ENCODE measurements at places on chromosomes 3 and 15.

DNA sequence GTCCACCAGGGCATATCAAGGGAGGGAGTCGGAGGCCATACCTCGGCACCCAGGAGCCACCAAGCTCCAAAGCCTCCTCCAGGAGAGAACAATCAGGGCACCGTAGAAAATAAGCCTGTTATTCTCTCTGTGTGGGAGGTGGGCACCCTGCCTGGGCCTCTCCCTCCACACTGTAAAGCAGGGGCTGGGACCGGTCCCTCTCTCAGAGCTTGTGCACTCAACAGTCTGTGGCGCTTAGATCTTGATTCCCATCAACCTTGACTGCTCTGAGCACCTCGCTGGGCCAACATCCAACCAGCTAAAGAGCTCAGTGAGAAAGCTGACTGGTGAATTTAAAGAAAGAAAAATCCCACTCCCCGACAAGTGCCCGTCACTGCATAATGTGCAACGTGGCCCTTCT, 53.0 kb downstream of the PCSK6 start:
- no peak for DNase-seq

DNA sequence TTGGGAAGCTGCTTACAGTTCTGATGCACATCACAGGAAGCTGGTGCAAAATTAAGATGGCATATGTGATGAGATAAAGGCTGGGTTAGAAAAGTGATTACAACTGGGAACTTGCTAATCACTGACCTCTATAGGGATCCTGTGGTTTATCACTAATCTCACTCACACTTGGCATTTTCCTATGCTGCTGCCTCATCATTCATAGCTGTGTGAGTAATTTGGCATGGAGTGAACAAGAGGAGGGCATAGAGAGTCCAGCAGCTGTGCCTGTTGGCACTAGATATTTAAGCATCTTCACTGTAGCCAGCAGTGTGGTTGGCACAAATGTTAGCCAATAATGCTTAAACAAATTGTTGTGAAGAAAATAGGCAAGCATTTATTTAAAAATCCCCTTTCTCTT, 217.7 kb upstream of the CGNL1 start:
- DNase-seq = no peak

DNA sequence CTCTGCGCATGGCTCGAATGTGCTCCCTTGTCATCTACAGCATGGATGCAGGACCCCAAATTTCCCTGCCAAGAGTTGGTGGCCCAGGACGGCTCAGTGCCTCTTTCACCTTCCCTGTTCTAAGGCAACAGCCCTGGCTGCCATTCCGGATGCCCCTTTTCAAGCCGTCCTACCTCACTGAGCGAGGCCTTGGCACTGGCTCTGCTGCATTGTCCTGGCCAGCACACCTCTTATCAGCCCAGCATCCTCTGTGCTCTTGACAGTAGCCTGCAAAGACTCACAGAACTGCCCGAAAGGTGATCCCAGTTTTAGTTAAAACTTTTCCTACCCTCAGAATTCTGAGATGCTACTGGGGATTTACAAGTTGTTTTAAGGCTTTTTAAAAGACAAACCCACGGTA, 122.0 kb downstream of the MECOM start:
- no peak for DNase-seq

GRCh38 chr15:72685301-72685924, 569 bp downstream of the HIGD2B start:
- no peak for DNase-seq

- no peak for DNase-seq
Measured at GRCh38 chr15:40285554-40286011, 2.7 kb upstream of the ANKRD63 start.

- DNase-seq = no peak
Measured at GRCh38 chr3:11542551-11542950, 101.2 kb downstream of the VGLL4 start.

DNA sequence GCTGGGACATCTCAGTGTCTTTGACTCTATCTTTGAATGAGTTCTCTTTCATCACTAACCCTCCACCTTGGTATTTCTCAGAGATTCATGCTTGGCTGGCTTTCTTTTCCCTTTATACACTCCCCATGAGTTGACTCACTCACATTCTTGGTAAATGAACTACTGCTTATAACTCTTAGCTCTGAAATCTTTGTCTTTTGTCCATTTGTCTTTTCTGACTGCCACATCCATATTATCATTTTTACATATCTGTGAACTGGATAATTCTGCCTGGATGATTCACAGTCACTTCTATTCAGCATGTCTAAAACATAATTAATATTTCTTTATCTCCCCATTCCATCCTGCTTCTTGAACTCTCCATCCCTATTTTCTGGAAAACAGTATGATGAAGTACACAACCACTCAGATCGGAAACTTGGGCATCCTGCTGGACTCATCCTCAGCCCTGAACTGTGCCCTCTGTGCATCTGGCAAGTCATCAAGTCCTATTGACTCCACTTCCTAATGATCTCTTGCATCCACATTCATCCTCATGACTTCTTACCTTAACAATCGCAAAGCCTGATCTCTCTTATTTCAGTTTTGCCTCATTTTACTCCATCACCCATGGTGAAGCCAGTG, 66.9 kb downstream of the KCNAB1 start:
- DNase-seq = no peak

DNA sequence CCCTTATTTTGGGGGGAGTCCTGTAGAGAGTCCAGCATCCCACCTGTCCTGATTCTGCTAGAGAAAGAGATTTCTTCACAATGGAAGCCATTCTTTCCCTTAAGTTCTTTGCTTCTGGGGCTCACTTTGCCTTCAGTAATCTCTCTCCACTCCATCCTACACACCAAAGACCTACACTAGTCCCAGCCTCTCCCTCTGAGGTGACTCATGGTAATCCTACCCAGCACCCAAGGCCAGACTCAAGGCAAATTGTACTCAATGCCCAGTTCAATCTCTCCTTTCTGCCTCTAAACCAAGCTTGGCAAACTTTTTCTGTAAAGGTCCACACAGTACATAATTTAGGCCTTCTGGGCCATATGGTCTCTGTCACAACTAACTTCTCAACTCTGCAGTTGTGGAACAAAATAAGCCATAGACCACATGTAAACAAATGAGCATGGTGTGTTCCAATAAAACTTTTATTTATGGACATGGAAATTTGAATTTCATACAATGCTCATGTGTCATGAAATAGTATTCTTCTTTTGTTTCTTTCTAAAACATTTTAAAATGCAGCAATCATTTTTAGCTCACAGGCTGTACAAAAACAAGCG, 72.5 kb downstream of the MRPL46 start:
- no peak for DNase-seq

DNA sequence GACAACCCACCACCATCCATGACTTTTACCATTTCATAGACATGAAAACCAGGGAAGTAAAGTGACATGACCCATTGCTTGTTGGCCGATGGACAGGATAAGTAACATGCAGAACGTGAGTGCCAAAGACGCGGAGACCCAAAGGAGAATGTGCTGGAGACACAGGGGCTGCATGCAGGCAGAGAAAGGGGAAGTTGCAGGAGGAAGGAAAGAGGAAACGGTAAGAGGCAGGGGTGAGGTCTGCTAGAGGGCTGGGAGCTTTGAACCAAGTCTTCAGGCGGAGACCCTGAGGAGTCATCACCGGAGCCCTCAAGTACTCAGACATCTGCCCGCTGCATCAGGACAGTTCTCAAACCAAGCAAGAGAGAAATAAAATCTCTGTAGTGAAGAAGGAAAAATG, 34.9 kb downstream of the MAGEF1 start:
- DNase-seq = no peak

DNA sequence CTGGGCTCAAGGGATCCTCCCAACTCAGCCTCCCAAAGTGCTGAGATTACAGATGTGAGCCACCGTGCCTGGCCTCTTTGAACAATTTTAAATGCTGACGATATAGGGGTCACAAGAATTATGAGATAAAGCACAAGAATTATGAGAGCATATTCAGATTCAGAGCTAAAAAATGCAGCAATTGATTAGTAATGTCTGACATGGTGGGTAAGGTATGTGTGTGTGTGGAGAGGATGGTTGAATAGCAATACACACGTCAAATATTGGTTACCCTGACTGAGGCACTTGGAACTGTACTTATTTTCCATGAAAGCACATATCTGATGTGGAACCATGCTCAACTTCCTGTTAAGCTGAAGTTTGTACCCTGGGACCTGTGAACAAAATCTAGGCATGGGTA, 115.6 kb downstream of the EOMES start:
- DNase-seq = no peak

- DNase-seq = no peak
Measured at GRCh38 chr3:2923390-2923789, 186.8 kb downstream of the IL5RA start.

- no peak for DNase-seq
Measured at GRCh38 chr15:63232943-63233342, 43.5 kb downstream of the RAB8B start.

DNA sequence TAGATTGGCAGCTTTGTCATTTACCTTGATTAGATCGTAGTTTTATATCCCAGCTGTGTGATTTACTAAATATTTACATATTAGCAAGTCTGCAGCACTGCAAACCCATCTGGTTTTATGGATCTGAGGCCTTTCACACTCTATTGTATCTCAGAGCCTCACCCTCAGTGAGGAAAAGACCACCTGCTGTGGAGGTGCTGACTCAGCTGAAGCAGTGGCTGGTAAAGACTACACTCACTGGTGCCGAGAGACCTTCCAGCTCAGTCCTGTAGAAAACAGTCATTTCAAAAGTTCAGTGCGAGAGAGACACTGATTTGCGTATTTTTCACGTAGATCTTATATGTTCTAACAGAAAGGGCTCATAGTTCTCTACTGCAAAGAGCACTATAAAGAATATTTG, 307.8 kb upstream of the TPM1 start:
- DNase-seq = no peak

GRCh38 chr3:30760040-30760695, 134.3 kb downstream of the GADL1 start:
- DNase-seq = no peak

GRCh38 chr15:75636026-75636425, 4.0 kb downstream of the IMP3 start:
- DNase-seq = no peak

GRCh38 chr3:11609481-11609880, 34.2 kb downstream of the VGLL4 start:
- no peak for DNase-seq

GRCh38 chr15:89848970-89849292, 34.3 kb upstream of the ANPEP start:
- DNase-seq = no peak

- DNase-seq = no peak
Measured at GRCh38 chr3:74106925-74107324, 482.2 kb upstream of the PDZRN3 start.

DNA sequence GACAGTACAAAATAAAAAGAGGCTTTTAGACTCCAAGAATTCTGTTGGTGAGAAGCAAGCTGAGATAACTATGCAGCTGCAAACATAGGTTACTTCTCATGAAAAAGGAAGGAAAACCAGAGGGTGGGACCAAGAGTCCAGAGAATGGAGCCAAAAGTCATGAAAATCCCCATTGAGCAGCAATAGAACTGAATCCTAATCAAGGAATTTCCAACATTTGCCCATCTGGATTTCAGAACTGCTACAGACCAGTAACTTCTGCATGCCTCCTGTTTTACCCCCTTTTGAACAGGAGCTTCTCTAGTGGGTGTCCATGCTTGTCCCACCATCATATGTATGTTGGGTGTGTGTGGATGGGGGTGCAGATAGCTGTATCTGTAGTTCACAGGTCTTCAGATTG, 33.6 kb upstream of the BNC1 start:
- no peak for DNase-seq

DNA sequence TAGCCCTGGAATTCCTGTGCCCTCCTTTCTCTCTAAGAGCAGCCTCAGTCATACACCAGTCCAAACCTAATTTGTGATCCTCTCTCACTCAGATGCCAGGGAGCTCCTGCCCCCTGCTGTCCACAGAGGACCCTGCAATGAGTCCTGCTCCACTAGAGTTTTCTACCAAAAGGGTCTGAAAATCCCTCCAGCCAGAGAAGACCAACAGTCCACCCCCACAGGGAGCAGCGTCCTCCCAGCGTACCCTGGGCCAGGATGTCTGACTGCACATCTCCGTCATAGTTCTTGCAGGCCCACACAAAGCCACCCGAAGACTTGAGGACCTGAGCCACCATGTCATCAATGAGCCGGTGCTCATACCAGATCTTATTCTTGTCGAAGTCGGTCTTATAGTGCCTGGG, 15.4 kb downstream of the IDH2 start:
- no peak for DNase-seq

DNA sequence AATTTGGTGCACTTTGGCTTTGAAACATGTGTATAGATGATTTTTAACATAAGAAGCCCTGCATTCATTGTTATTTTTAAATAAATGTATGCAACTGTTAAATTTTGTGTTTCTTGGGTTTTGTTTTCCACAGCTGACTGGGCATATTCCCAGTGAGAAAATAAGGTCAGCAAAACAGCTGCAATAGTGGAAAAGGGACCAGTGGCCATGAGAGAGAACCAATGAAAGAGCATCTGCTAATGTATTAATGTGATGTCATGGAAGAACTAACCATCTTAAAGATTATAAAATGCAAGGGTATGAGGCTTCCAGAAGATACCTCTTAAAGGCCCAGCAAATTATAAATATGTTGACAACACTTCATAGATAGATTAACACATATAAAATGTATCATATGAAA, 31.0 kb upstream of the KBTBD12 start:
- no peak for DNase-seq

GRCh38 chr15:62087671-62088352, 21.0 kb downstream of the C2CD4A start:
- DNase-seq = no peak

GRCh38 chr3:13552857-13553652, 4.1 kb downstream of the FBLN2 start:
- no peak for DNase-seq

- no peak for DNase-seq
Measured at GRCh38 chr3:179981646-179982045, 55.1 kb downstream of the PEX5L start.

GRCh38 chr3:186538779-186539178, 5.4 kb downstream of the CRYGS start:
- DNase-seq = no peak

GRCh38 chr3:9012521-9012920, 49.2 kb upstream of the RAD18 start:
- DNase-seq = no peak

- no peak for DNase-seq
Measured at GRCh38 chr15:49270541-49271421, 100.7 kb downstream of the GALK2 start.

GRCh38 chr3:177692304-177692975, 495.2 kb upstream of the TBL1XR1 start:
- DNase-seq = no peak

- no peak for DNase-seq
Measured at GRCh38 chr3:71376503-71376902, 207.0 kb downstream of the FOXP1 start.

DNA sequence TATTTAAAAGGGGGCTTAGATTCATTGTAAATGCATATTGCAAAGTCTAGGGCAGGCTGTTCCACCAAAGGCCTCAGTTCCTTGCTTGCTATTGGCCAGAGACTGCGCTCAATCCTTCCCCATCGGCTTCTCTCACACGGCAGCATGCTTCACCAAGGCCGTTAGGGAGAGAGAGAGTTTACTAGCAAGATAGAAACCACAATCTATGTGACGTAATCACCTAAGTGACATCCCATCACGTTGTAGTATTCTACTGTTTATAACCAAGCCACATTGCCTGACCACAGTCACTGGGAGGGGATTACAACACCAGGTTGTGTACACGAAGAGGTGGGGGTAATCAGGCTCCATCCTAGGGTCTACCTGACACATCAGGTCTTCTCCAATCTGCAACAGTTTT, 16.0 kb upstream of the NPAP1 start:
- no peak for DNase-seq

GRCh38 chr3:15361494-15362214, 29.3 kb upstream of the SH3BP5 start:
- DNase-seq = peak; percentile 52

All from stimulated activated CD4-positive, alpha-beta T cell treated with anti-CD3 and anti-CD28 coated beads, Interleukin-1b, Interleukin-23, amount 100 ng/mL, for 24 hours (primary cell).